ENCODE measurements at places on chromosomes 5 and 9. TPM values are rescaled to one million over a fixed set of nuclear protein-coding genes. Genes with fewer than 3 reads are reported as not detected.

- H3K27ac ChIP-seq: no peak overlapping the region
- no peaks in the 10 kb centered on the region for H3K36me3 ChIP-seq
- H3K4me3 ChIP-seq: no peak overlapping the region
- no peak for DNase-seq
These were observed 170.3 kb upstream of the FTMT start for GRCh38 chr5:121681229-121681855.

The GRXCR2 gene
- total RNA-seq: not detected

GRCh38 chr5:169837686-169838085 lies 142.6 kb downstream of the INSYN2B start:
- no peak for DNase-seq
- peaks cover 53% of the 10 kb centered on the region for H3K36me3 ChIP-seq
- H3K27ac ChIP-seq: no peak overlapping the region

The PCDH12 gene
- total RNA-seq: 0.09 TPM

Measured in activated naive CD8-positive, alpha-beta T cell treated with anti-CD3 and anti-CD28 coated beads, Interleukin-2, amount 10 ng/mL, durations not matched to agents 7 days and 5 days (primary cell).